ENCODE measurements at places on chromosomes 12 and 14. TPM values are rescaled to one million over a fixed set of nuclear protein-coding genes. Genes with fewer than 3 reads are reported as not detected.

Gene SLC25A47
- not detected for total RNA-seq

DNA sequence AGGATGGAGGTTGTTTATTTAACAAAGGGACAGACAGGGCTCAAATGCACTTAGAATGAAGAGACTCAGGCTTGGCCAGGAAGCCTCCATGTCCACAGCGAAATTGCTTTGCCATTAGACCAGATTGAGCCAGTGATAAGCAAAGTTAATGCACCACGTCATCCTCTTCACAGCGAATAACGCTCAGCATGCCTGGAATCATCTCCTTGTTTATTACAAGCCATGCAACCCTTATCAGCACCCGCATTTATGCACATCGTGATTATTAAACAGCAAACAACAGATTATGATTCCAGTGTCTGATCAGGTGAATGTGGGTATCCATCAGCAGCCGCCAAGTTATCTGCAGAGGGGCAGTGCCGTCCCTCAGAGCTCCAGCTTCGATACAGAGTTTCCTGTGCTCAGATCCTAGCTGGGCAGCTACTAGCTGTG, 175.0 kb upstream of the TMEM132C start:
- no peak for DNase-seq

DNA sequence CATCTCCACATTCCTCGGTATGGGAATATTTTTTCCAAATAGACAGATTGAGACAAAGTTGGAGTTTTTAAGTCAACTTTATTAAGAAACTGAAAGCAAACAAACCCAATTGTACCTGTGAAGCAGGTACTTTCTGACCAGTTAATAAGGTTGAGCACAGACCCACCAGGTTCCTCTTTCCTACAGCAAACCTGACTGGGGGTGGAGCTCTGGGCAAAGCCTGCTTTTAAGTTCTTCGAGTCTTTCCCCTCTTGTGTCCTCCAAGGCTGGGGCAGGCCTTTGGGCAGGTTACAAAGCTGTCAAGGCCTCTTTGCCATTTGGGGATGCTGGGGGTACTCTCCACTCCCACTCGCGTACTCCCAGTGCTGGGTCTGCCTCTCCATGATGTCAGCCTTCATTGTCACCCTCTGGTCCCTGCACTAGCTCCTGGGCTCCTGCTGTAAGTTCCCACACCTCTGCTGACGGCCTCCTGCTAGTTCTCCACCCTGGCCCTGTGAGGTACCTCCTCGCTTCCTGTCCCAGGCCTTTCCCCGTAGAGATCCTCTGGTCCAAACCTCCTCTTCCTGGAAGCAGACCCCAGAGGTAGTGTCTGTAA, 3.2 kb downstream of the KCNH3 start:
- no peak for DNase-seq

GRCh38 chr12:49563951-49564685, 3.8 kb downstream of the MCRS1 start:
- DNase-seq = no peak
